IMR-90 (cell line): ENCODE measurements at places on chromosomes 11 and 22. TPM values are rescaled to one million over a fixed set of nuclear protein-coding genes. Genes with fewer than 3 reads are reported as not detected.

DNA sequence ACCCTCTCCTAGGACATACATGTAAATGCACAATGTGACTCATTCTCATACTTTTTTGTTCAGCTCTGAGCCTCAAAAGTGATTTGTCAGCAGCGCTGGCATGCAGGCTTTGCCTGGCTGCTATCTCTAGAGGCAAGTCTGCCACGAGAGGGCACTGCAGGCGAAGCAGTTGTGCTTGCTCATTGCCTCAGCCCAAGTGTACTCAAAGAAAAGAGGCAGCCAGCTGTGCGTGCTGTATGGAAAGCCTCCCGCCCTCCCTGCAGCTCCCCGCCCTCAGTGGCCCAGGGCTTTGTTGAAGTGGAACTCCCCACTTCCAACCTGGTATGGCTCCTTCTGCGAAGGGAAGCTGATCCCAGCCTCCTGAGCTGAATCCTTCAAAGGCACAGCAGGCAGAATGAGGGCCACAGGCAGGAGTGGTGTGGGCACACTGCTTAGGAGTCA, 16.3 kb downstream of the SDHAF2 start:
- DNase-seq: peak; percentile 97

GRCh38 chr22:33921525-33922348, 1.5 kb upstream of the LARGE1 start:
- peak; percentile 60 for DNase-seq

DNA sequence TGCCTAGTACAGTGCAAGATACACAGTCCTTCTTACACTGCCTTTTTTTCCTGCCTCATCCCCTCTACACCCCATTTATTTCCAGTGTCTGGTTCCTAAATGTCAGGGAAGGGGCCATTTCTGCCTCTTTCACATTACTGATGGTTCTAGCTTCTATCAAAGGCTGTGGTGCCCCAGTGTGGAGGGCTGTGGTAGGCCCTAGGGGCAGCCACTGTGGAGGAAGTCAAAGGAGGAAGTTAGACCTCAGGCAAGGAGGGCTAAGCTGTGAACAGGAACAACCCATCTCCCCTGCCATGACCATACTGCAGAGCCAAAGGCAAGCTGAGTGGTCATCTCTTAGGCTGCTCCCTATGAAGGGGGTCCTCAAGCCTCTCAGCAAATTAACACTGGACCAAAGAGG, 81.9 kb upstream of the CRTAM start:
- no peak for DNase-seq

DNA sequence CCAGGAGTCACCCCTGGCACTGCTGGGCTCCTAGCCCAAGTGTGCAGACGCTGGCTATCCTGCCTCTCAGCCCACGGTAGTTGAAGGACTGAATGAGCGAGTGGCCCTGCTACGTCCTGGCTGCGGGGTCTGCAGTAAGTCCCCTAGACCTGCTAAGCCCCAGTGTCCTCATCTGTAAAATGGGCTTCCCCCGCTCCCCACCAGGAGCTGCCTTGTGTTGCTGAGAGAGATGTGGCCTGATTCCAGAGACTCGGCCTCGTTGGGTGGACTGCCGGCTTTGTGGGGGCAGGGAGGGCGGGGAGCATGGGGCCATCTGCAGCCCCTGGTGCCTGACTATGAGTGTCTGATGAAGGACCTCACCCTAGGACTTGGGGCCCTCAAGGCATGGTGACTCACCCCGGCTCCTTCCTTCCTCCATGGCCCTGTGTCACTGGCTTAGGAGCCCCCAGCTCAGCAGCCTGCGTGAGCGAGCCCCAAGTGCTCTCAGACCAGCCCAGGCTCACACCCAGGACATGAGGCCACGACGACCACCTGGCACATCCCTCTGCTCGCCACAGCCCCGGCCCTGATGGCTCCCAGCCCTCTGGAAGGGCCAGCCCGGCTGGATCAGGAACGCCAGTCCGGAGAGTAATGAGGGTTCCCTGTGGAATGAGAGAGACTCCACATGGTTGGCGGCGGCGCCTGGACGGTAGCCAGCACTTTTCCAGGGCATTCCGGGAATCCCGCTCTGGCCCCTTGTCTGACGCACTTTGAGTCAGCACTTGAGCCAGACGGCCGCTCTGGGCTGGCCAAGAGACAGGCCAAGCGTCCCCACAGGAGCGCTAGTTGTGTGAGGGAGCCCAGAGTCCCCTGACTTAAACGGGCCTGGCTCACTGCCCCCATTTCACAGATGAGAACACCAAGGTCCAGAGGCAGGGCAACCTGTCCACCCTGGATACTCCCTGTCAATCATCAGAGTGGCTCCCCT, 50.5 kb upstream of the SHISAL1 start:
- DNase-seq: peak; percentile 98

- no peak for DNase-seq
Observed at GRCh38 chr11:19018901-19019300, 41.6 kb downstream of the MRGPRX2 start.

- peak; percentile 42 for DNase-seq
Observed at GRCh38 chr11:65442842-65443331, 20.3 kb downstream of the NEAT1 start.

DNA sequence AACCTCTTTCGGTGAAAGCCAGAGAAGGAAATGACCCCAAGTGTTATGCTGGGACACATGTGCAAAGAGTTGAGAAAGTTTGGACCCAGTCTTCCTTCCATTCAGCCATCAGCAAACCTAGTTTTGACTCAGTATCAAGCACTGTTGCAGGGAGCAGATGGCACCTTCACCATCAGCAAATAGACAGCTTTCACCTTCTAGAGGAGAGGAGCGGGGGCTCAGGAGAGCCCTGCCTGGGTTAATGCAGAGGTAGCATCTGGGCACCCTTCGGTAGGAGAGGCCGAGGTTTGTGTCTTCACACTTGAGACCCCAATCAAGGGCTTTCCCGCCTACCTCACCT, 16.2 kb upstream of the MFRP start:
- DNase-seq: no peak

- DNase-seq: no peak
Observed at GRCh38 chr11:44509296-44509695, 56.2 kb upstream of the CD82 start.

DNA sequence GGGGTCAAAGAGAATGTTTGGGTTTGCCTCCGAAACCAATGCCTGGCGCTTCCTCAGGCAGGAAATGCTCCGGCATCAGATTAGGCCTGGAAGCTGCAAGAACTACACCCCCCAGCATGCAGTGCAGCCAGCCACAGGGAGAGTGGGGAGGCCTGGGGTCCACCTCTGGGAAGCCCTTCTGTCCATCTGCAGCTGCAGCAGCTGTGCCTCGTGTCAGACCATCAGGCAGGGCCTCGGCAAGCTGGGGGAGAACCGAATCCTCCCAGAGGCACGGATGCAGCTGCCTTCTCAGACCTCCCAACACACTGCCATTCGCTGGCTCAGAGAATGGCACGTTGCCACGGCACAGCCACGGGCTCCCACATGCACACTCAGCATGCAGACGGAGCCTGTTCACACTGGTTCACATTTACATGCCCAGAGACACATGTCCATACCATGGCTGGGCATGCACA, 57.4 kb downstream of the NECTIN1 start:
- DNase-seq: peak; percentile 55

DNA sequence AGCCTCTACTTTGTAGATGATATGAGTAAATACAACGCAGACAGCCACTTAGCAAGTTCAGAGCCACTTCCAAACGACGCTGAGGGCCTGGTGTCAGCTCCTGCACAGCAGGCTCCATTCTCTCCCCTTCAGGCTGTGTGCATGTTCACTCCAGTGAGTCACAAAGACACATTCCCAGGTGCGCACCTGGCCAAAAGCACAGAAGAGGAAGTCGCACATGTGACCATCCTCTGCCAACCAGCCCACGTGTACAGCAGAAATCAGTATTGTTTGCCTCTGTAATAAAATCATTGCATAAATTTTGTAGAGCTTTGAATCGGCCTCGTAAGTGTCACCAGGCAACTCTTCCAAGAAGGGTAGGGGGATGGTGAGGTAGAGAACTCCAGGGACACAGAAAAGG, 19.5 kb upstream of the TPH1 start:
- DNase-seq: no peak

GRCh38 chr22:29102300-29102699, 29.5 kb downstream of the KREMEN1 start:
- DNase-seq: no peak

- DNase-seq: peak; percentile 100
Observed at GRCh38 chr11:86483940-86484794, 109.5 kb downstream of the CCDC81 start.

DNA sequence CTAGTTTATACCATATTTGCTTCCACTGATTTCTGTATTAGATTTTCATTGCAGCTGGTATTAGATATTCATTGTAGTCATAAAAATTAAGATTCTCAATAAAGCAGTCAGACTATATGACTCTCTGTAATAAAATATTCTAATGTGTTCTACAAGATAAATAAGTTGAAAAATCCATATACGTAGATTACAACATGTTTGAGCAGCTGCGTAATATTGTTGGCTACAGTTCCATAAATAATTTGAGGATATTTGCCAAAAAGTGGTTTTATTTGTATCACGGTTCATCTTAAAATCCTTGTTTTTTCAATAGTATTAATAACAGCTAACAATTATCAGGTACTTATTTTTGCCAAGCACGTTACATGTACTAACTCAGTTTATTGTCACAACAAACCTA, 668.6 kb upstream of the CCDC90B start:
- no peak for DNase-seq

DNA sequence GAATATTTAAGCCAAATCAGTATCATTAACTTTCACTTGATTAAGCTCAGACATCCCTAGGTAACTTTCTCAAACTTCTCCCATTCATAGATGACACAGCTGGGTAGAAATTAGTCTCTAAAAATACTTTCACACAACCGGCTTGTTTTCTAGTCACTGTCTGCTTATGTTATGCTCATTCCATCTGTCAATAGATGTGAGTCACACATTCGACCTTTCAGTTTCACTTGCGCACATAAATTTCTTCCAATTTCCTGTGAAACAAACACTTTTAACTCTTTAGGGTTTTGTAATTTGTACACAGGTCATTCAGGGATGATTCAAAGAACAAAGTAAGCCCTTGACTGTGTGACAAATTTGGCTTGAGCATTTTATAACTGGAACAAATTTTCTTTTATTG, 723.0 kb downstream of the KCNA4 start:
- peak; percentile 94 for DNase-seq

GRCh38 chr11:1542267-1542666, 29.8 kb downstream of the DUSP8 start:
- no peak for DNase-seq

DNA sequence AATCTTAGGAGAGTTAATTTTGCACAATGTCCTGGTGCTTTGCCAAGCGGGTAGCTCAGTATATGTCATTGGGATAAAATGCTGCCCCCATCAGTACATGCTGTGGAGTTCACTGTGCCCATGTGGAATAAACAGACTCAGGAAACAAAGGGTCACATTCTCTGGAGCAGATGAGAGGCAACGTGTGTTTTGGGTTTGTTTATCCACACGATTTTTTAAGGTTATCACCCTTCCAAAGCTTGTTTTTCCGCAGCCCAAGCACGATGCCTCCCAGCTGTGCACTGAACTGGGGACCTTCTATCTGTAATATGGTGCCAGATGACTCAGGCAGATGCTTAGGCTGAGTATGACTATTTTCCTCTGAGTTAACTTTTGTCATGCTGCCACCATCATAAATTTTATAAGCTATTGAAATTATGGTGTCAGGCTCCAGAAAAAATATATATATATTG, 6.5 kb downstream of the OR4D6 start:
- no peak for DNase-seq

C1QTNF4 gene
- 0.12 and 0.16 TPM in 2 replicates for polyA plus RNA-seq

DNA sequence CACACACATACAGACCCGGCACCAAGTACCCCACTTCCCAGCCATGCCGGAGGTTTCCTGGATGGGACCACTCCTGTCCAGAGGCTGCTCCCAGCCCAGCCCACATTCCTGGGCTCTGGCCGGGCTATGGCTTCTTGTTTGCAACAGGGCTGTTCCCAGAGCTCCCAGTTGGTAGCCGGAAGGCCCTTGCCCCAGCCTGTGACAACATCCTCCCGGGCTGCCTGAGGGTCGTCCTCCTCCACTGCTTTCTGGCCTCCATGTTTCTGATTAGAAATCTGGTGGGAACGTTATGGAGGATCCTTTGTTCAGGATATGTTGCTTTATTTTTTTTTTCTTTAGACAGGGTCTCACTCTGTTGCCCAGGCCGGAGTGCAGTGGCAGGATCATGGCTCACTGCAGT, 952 bp upstream of the CYP2D6 start:
- no peak for DNase-seq

GRCh38 chr11:63882555-63883242, 34.3 kb downstream of the RCOR2 start:
- DNase-seq: no peak

OR4S1 gene
- not detected in 2 replicates for polyA plus RNA-seq

OR51B5 gene
- 0.09 and 0.29 TPM in 2 replicates for polyA plus RNA-seq

- no peak for DNase-seq
Observed at GRCh38 chr11:8691601-8692000, 9.0 kb downstream of the RPL27A start.

TYR gene
- polyA plus RNA-seq: not detected in 2 replicates

BTBD18 gene
- not detected in 2 replicates for polyA plus RNA-seq

OR4D5 gene
- not detected in 2 replicates for polyA plus RNA-seq

GRCh38 chr11:67265633-67266448, 432 bp upstream of the GRK2 start:
- peak; percentile 33 for DNase-seq

LMNTD2 gene
- polyA plus RNA-seq: 1.3 and 2.5 TPM in 2 replicates

DNA sequence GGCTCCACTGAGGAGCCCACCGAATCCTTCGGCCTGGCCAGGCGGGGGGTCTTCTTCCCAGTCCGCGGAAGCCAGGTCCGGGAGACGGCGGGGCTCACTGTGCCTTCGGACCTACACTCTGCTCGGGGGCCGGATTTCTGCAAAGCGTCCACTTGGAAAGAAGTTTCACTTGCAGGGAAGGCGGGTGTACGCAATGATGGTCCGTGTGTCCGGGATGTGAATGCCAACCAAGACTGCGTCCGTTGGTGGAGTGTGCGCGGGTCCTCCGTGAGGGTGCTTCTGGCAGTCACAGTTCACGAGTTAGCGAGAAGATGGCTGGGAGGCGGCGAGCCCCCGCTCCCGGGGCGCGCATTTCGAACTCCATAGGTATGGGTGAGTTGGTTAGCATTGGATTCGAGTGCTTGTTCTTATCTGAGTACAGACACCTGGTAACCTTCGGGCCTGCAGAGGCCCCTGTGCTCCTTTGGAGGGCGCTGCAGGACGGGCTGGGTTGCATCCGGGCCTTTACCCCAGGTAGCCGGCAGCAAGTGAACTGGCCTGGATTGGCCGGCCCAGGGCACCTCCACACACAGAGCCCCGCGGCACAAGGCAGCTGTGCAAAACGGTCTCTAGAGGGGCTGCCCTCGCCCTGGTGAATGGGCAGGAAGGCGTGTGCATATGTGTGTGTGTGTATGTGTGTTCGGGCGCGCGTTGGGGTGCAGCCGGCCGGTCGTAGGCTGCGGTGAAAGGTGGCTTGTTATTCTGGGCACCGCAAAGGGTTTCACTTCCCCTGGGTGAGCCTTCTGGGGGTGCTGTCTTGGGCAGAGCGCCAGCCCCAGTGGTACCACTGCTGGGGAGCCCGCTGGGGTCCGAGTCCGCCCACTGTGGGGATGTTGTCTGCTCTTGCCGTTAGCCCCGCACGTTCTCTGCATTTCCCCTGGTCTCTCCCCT, 13.3 kb upstream of the CYP2R1 start:
- DNase-seq: peak; percentile 10

MRGPRE gene
- polyA plus RNA-seq: not detected in 2 replicates
